Eye (tissue), 1 donor: ENCODE measurements at places on chromosomes 12 and 14.

DNA sequence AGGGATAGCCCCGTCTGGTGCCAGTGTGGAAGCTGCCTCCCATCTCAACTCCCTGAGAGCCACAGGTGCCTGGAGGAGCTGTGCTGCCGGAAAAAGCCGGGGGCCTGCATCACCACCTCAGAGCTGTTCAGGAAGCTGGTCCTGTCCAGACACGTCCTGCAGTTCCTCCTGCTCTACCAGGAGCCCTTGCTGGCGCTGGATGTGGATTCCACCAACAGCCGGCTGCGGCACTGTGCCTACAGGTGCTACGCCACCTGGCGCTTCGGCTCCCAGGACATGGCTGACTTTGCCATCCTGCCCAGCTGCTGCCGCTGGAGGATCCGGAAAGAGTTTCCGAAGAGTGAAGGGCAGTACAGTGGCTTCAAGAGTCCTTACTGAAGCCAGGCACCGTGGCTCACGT is 25.5 kb upstream of the P2RX4 start:
- DNase-seq, result no peak

DNA sequence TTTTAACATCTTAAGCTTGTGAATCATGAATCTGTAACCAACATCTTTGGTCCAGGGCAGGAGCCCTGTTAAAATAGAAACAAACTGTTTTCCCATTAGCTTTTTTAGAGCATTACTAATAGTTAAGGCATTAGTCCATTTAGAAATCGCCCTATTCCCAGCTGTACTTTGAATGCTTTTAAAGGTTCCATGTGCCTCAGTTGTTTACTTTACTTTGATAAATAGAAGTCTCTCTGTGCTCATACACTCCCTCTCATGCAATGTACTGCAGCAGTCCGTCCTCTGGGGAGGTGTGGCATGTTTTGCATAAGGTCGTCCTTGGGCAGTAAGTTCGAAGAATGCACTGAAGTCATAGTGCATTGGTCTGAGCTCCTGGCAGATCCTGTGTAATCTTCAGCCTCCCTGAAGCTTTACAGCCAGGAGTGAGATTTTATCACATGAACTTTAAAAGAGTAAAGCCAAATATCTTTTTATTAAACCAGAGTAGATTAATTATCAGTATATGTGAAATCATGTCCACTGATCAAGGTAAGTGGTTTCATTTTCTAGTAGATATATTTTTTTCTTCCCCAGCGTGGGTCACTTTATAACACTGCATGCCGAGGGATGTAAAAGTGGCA is 134.7 kb downstream of the FGD4 start:
- peak; percentile 66 for DNase-seq

- DNase-seq, result no peak
Observed at GRCh38 chr14:87797001-87797400, 196.0 kb downstream of the GALC start.

DNA sequence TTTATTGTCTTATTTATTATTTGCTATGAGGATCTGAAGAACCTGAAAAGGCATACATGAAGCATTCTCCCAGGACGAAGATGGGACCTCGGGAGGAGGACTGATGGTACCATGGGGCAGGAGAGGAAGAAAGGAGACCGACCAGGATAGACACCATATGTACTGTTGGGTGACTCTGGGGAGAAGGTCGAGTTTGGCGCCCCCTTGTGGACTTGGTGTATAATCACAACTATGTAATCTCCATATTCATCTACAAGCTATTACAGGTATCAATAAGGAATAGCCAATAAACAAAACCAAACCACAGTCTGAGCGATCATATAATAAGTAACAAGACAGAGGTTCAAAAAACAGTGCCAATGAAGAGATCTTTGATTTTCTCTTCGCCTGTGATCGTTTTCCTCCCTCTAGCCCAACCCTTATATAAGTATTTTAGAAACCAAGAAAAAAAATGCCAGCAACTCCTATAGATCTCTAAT is 139.1 kb downstream of the SPTSSA start:
- peak; percentile 62 for DNase-seq

DNA sequence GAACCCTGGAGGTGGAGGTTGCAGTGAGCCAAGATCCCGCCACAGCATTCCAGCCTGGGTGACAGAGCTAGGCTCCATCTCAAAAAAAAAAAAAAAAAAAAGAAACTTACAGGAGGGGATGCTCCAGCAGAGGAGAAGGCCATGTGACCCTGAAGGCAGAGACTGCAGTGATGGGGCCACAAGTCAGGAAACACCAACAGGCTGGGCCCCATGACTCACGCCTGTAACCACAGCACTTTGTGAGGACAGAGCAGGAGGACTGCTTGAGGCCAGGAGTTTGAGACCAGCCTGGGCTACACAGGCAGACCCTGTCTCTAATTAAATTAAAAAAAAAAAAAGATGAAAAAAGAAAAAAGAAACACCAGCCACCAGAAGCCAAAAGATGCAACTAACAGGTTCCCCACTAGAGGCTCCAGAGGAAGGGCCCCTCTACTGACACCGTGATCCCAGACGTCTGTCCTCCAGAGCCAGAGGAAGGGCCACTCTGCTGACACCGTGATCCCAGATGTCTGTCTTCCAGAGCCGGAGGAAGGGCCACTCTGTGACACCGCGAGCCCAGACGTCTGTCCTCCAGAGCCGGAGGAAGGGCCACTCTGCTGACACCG is 9.1 kb upstream of the GLT1D1 start:
- DNase-seq, result no peak

DNA sequence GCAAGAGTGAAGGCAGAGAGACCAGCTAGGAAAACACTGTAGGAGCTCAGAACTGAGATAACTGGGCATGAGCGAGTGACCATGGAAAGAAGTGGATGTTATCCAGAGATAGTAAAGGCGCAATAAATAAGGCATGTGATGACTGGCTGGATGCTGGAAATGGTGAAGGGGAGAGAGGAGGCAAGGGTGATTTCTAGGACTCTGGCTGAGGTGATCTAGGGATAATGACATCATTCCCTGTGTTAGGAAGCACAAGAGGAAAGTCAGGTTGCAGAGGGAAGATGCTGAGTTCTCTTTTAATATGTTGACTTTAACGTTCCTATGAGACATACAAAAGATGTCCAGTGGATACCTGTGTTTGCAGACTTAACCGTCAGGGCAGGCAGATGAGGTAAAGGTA is 78.7 kb downstream of the C12orf56 start:
- no peak for DNase-seq

DNA sequence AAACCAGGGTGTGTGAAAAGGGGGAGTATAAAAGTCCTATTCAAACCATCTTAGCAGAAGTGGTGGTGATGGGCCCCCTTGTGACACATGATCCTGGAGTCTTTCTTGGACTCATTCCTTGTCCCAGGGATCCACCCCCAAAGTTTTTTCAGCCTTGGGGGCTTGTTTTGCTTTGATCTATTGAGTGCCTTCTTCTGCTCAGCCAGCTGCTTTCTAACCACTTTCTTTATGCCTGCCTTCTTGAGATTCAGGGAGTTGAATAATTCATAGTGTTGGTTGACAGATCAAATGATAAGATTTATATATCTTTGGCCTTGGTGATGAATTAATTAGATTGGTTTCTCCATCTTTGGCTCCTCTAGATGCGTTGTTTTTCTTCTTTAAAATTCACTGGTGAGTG is 926.7 kb downstream of the DIO2 start:
- no peak for DNase-seq
